Stimulated activated CD8-positive, alpha-beta memory T cell treated with anti-CD3 and anti-CD28 coated beads, Interleukin-7, amount 100 ng/mL, for 1 hour (primary cell): ENCODE measurements at places on chromosomes 5 and 9.

- DNase-seq, result no peak
These were observed 190.1 kb upstream of the TBC1D2 start for GRCh38 chr9:98445576-98445975.

DNA sequence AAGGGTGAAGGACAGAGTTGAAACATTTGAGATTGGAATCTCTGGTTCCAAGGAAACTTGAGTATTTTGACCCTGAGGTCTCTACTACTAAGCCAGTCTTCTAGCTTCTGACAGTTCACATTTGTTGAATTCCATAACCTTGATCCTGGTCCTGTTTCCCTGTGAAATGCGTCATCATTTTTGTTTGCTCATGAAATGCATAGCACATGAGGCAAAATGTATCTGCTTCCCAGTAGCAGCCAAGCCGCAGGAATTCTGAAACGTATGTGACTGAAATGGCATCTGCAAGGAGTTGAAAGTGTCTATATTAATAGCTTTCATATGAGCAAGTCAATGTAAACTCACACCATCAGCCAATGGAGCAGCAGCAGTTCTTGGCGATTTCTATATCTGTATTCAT, 307.9 kb downstream of the CSNK1G3 start:
- no peak for DNase-seq

- DNase-seq, result no peak
These were observed 111.7 kb downstream of the ESM1 start for GRCh38 chr5:54873691-54874090.

- no peak for DNase-seq
These were observed 244.5 kb downstream of the ZSWIM6 start for GRCh38 chr5:61576556-61576955.

- no peak for DNase-seq
These were observed 625.5 kb upstream of the WWC1 start for GRCh38 chr5:167665841-167666375.

DNA sequence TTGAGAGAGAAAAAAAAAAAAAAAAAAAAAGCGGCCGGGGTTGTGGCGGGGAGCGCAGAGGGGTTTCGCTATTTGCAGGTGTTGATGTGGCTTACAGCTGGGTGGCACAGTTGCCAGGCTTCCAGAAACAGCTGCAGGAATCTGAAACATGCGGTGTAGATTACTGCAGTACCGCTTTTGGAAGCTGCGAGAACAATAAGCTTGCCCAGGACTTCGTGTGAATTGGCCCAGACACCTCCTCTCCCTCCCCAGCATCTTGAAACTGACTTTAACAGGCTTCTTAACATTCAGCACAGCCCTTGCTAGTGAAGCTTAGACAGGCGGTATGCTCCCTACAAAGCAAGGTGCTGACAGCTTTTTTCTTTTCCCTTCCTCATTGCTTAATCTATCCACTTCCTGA, 104.0 kb downstream of the ATP10B start:
- no peak for DNase-seq

DNA sequence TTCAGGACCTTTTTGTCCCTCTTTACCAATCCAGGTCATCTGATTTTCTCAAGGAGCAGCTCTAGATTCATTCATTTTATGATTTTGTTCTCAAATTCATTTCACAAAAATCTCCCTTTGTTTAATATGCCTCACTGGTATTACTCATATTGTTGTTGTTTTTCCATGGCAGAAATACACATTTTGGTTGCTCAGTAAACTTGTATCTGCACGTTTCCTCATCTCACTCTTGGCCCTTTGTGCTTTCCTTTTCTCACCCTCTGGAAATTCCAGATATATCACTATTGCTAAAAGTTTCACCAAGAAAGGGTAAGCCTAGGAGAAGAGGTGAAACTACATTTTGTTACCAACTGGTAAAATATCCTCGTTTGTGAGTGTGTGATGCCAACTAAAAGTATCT, 14.8 kb downstream of the ASPN start:
- DNase-seq, result no peak

GRCh38 chr5:62432621-62433064, 20.1 kb downstream of the IPO11 start:
- no peak for DNase-seq

DNA sequence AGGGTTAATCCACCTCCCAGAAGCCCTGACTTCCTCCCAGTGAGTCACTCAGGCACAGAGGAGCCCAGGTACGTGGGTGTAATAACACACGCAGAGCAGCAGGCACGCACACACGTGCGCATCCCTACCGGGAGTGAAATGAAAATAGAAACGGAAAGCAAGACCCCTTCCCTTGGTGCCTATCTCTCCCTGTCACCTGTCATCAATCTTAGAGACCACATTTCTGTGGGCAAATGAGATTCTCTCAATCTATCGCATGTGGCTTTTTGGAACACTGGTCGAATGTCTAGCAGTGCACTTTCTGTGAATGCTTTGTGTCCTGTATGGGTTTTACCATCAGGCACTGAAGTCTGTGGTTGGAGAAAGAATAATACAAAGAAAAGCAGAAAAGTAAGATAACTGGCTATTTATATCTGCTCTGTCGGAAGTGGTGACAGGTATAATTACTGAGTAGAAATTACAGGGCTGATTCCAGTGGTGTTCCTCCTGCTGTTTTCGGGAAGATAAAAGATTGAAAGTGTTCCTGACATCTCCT, 137.7 kb upstream of the GRIA1 start:
- DNase-seq, result no peak

GRCh38 chr9:113386571-113387393, 10.0 kb upstream of the HDHD3 start:
- no peak for DNase-seq

DNA sequence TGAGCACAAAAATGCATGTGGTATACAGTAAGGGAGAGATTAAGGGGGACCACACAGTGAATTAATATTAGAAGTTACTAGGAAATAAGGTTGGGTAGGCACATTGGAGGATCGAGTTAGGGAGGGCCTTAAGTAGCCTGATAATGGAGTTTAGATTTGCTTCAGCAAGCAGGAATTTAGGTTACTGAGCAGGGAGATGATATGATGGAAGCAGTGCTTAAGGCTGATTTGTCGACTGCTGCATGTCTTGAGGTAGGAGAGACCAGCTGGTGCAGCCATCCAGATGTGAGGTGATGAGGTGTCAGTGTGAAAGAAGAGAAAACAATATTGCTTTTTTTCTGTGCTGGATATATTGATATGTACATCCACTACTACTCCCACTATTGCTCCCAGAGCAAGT, 55.2 kb upstream of the ACTBL2 start:
- DNase-seq, result no peak
